Endothelial cell (in vitro differentiated cells): ENCODE measurements at places on chromosomes 7 and 10.

- no peak for DNase-seq
These were observed 161.3 kb downstream of the IPMK start for GRCh38 chr10:58106211-58107035.

DNA sequence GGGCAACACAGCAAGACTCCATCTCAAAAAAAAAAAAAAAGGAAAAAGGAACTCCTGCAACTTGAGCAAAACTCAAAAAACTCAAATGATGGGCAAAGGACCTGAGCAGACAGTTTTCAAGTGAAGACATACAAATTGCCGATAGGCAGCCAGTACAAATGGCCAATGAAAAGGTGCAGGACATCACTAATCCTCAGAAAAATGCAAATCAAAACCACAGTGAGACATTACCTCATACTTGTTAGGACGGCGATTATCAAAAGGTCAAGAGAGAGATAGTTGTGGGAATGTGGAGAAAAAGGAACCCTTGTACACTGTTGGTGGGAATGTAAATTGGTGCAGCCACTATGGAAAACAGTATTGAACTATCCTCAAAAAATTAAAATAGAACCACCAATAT lies 16.8 kb downstream of the SVOPL start:
- DNase-seq, result no peak

DNA sequence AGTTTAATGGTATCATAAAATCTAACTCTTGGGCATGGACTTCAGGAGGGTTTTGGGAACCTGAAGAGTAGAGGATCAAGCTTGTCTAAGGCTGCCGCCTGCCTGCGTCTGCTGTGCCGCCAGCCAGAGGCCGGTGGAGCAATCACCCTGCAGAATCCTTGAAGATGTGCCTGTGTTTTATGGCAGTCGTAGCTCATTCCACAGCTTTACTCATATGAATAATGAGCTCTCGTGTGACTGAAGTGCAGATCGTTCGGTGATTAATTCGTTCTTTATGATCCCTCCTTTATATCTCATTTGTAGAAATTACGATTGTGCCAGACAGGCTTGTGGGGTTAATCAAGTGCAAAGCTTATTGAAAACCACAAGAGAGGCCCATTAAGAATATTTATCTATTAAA lies 100.8 kb downstream of the ACTR3B start:
- no peak for DNase-seq

- DNase-seq, result no peak
These were observed 64.4 kb downstream of the ENO4 start for GRCh38 chr10:116913695-116914094.

- no peak for DNase-seq
These were observed 10.1 kb downstream of the DENND10 start for GRCh38 chr10:119113751-119114732.

- no peak for DNase-seq
These were observed 89.8 kb upstream of the HPS1 start for GRCh38 chr10:98536551-98536950.

GRCh38 chr7:158395780-158396278 lies 191.8 kb downstream of the PTPRN2 start:
- DNase-seq, result no peak

DNA sequence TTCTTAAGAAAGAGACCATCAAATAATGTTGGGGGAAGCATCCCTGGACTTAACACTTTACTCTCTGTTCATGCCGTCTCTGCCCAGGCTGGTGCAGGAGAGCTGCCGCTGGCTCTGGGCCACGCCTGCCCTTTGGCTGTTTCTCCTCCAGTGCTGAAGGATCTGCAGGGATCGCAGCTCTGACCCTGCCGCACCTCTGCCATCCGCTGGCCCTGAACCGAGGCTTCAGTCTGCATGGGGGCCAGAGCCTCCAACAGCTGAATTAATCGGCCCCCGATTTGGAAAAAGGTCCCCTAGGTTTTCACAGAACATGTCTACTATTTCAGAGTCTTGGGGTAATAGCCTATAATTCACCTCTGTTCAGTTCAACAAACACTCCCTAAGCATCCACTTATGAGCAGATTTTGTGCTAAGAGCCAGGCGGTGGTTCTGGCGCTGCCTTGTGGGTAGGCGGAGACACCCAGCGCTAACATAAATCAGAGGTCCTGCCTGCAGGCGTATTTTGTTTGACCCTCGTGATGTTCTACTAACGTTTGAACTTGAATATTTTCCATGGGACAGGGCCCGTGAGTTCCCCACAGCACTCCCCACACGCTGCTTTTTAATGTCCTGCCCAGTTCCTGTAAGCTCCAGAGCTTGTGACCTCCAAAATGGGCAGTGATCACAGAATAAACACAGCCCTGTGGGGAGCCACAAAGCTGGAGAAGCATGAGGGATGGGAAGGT lies 99.0 kb downstream of the DYNC2I1 start:
- no peak for DNase-seq

DNA sequence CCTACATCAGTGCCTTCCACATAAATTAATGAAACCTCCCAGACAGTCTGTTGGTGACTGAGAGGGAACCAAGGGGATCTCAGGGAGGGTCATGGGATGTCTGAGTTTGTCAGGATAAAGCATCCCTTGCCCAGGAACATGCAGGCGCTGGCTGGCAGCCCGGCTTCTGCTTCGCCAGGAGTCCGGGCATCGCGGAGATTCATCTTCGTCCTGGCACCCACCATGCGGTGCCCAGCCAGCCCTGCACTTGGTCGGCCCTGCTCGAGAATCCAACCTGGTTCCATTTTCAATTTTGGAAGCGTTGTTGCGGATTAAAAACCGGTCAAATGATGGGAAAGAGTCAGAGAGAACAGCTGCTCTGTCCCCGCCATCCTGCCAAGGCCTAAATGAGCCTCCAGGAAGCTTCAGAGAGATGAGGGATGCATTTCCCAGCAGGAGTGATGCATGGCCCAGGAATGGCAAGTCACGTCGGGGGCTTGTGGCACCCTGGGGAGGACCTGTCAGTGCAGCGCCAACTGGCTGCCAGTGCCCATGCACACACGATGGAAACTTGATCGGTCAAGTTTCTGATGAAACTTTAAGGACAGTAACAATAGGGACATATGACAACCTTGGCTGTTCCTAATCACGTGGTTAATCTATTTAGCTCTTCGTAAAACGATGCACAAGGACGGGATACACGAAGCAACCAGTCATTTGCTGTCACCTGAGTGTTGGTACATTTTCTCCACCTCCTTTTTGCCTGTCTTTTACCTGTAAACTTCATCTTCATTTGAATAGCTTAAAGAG lies 260.8 kb upstream of the MKI67 start:
- DNase-seq, result no peak

DNA sequence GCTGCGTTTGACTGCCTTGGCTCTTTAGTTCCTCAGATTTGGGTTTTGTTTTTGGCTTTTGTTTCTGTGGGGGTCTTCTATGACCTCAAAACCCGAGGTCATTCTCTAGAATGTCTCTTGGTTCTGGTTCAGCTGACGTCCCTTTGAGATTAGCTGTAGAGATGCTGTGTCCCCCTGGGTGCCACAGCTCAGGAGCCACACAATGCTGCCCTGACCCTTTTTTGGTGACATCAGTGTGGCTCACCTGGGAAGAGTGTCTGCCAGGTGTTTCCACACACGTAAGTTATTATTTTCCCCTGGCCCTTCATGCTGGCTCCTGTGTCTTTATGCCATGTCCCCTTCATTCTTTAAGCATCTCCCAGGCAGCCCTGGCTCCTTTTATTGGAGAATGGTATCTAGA lies 89.8 kb upstream of the DDC start:
- no peak for DNase-seq
